ENCODE measurements at places on chromosomes 2 and 18.
A peak's percentile ranks its signal among the peaks of the same experiment; 100 is the strongest.

DNA sequence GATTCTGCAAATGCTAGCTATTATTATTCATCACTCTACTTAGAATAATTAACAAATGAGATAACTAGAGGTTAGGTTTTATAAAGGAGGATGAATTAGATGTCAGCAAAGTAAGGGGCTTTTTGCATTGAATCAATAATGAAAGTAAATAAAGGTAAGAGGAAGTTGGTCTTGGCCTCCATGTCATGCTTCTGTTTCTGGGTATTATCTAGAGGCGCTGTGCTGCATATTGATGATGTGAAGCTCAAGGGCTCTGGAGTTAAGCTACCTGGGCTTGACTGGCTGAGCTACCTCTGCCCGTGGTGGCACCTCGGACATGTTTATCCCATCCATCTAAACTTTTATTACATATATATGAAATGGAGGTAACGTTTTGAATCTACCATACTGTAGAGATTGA lies 350.9 kb downstream of the PARD3B start:
- no peak for DNase-seq

DNA sequence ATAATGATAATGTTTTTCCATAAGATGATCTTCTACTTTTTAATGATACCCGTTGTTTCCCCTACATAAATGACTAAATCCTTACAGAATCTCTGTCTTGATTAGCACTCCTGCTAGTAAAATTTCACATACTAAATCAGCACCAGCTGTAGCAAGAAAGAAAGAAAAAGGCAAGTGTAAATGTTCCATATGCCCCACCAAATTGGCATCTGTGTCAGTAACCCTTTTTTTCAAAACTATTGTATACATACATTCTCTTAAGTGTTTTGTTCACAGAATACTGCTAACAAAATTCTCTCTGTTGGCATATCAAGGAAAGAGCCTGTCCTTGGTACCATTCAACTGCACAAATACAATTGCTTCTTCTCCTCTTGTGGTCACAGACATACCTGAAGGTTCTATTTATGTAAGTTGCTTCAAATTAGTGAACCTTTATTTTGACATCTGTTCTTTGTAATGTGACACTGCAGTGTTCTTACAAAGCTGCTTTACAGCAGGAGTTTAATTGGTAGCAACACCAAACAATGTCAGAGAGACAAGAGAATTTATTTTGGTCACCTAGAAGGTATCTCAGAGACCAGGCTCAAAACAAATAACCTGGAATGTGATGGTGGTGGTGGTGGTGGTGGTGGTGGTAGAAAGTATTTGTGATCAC lies 641.9 kb downstream of the ZEB2 start:
- DNase-seq = peak; percentile 39

DNA sequence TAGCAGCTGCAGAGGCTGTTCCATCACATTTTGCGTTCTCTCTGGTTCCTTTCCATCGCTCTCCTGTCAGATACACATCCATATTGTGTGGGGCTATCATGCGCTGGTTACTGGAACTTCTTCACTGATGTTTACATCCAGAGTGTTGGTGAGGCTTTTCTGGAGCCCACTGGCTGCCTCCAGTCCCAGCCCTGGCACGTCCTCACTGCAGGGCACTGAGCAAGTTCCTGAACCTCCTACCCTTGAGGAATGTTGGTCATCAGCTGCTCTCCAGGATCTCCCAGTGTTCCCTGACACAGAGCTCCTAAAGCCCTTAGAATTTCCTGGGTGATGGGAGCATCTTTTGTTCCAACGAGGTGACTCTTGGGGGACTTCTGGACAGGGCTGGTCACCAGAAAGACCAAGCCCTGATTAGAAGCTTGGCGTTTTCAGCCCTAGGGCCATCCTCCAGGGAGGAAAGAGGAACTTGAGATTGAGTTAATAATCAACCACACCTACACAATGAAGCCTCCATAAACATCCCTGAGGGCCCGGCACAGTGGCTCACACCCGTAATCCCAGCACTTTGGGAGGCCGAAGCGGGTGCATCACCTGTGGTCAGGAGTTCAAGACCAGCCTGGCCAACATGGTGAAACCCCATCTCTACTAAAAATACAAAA lies 81.3 kb downstream of the TFCP2L1 start:
- no peak for DNase-seq

DNA sequence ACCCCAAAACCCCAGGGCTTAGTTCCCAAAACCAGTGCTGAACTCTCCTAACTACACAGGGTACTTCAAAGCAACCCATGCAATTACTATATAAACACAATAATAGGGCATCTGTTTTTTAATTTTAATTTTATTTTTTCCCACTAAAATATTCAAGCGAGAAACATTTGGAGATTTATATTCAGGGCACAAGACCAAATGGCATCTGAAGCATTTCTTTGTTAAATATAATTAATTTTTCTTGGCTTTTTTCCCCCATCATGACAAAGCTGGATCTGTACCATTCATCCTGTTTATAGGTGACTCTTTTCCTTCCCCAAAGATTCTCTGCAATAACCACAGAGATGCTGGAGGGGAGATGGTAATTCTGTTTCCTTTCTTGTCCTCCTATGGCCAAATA lies 18.1 kb upstream of the HDAC4 start:
- no peak for DNase-seq

DNA sequence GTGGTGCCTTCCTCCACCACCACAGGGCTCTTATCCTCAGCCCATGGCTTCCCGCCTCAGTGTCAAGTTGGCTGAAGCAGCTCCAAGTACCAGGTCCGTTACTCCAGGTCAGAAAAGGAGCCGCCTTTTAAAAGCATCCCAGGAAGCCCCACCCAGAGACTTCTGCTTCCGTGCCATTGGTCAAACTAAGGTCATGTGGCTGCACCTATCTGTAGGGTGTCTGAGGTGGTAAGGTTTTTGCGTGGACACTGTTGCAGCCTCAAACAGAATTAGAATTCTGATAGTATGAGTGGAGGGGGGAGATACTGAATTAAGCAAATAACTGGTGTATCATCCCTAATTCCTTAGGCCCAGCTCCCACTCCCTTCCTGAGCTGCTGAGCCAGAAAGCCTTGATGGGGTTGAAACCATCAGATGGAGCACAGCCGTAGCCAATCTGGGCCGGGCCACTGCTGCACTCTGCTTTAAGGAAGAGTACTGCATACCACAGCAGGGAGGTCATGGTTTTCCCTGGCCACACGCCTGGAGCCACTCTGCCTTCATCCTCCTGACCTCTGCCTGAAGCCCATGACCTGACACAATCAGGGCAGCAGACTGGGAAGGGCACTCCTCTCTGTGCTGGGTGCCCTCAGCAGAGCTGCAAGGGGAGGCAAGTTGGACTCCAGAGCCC lies 8.4 kb downstream of the TMEM247 start:
- DNase-seq = no peak

DNA sequence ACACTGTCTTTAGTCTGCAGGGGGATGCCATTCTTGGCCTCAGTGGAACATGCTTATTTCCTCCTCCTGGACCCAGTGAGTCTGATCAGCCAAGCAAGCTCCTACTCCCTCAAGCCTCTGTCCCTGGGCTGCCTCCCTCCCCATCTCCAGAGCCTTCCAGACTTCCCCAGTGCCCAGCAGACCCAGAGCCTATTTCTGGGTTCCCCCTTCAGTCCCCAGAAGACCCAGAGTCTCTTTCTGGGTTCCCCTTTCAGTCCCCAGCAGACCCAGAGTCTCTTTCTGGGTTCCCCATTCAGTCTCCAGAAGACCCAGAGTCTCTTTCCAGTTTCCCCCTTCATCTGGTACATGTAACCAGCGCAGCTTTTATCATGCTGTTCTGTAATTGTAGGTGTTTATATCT lies 17.0 kb upstream of the PKDCC start:
- DNase-seq = no peak

DNA sequence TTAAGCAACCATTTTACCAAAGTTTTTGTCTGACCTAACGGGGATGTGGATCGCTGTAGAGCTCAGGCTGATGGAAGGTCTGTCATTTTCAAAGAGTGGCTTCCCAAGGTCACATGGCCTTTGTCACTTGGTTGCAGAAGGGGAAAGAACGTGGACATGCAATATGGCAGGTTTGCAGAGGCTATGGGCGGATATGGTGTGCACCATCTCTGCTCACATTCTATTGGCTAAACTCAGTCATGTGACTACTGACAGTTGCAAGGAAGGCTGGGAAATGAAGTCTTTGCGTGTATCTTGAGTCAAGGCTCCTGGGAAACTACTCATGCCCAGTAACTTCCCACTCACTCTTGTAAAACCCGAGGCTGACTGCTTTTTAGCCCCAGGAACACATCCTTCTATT lies 96.8 kb downstream of the ST6GAL2 start:
- DNase-seq = no peak

DNA sequence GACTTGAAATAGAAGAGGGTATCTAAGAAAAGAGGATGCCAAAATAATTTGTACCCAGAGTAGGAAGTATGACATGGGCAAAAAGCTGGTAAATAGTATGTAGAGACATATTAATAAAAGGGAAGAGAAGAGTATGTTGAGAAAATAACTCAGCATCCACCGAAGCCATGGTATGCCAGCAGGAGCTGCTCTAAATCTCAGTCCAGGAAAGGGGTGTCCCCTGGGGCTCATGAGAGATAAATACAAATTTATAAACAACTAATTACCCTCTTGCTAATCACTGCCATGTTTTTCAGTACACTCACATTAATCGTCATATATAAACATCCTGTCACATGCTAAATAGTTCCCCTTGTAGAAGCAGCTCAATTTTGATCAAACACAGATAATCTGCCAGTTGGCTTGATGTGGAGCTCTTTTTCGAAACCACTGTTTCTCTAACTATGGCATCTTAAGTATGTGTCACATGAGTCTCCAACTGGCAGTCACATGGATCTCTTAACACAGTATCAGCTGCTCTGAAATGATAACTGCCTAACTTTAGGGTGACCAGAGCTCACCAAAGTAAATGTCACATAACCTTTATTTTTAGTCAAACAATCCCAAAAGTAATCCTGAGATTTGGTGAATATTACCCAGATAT lies 31.9 kb downstream of the EXOC6B start:
- DNase-seq = no peak

All from COR-L47 (cell line).